Cortex of kidney (tissue), 1 donor: ENCODE measurements at places on chromosomes 11 and 22.

DNA sequence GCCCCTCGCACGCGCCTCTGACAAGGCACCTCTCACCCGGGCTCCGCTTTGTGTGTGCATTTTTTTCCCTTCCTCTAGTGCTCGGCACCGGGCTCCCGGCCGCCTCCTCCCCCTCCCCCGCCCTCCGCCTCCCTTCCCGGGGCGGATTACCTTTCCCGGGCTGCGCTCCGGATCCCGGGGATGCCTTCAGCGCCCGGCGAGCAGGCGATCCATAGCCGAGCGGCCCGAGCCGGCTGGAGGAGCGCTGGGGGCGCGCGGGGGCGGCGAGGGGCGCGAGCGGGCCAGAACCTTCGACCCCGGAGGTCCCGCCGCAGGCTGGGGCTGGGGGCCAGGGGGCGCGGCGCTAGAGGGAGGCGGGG is 282 bp downstream of the MPPED2 start:
- no peak for DNase-seq

DNA sequence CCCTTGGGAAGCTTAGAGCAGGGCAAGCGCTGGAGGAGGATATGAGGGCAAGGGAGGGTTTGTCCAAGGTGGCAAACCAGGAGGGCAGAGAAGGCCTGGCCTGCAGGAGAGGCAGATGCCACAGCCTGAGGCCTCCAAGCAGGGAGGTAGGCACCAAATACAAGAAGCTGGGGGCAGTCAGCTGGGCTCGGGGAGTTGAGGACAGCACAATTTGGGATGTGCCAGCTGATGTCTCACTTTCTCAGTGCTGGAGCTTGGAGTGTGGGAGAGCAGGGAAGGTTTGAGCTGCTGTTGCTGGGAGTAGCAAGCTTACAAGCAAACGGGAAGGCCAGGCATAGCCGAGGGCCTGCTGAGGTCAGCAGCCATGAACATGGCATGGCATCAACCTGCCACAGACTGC is 4.0 kb downstream of the ZDHHC24 start:
- no peak for DNase-seq

DNA sequence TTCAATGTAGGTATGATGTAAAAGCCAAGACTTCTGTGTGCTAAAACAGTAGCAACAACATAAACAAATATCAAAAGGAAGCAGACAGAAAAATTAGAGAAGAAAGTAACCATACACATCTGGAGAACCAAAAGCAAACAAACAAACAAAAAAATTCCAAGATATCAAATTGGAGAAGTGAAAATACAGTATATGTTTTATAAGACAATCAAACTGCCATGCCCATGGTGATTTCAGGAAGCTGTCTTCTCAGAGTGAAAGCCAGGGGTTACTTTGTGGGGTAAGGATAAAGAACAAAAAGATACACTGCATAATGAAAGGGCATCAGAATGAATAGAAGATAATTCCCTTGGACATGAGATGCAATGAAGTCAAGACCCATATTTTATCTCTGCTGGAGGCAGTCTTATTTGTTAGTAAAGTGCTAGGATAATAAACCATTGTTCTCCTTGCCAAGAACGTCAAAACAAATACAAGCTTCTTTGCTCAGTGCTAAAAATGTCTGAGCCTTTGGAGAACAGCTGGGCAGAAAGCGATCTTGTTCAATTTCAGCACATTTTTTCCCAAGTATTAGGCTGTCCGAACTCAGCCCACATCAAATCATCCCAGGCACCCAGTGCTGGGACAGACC is 38.1 kb upstream of the LDLRAD3 start:
- no peak for DNase-seq

DNA sequence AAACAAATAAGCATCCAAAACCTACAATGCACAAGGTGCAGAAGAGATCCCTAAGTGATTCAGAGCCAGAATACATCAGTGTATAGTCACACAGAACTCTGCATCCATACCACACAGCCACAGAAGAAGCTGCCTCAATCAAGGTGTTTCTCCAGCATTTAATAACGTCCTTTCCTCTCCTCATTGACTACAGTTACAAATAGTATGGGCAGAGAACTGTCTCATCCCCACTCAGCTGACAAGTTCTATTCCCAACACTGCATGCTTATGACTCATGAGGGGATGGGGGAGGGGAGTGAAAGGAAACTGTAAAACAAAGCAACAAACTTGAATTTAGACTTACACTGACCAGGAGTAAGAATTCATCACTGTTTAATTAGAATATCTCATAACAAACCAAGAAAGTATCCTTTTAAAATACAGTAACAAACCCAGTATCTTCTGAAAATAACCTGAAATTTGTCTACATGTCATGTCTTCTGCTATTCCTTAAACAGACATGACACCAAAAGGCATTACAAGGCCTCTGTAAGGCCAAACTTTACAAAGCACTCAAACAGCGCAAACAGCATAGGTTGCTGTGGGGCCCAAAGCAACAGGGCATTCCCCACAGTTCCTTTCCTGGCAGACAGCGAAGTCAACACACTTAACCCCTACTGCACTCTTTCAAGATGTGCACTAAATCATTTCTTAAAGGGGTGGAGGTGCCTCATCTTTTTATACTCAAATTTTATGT is 29.3 kb downstream of the CELF1 start:
- no peak for DNase-seq

- DNase-seq: no peak
Measured at GRCh38 chr11:120186774-120187591, 23.8 kb upstream of the OAF start.

DNA sequence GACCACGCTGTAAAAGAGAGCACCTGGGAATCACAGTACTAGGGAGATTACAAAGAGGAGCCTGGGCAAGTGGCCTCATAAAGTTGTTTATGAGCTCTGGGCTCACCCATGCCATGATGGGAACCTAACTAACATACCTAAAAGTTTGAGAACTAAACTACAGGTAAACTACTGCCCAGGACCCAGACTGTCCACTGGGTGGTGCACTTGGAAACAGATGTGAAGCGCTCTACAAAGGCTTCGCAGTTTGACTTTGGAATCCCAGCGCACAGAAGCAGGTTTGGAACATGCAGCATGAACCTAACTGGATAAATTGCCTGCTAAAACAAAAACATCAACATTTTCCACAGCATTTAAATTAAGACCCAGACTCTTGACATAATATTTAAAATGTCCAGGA is 418.6 kb downstream of the FAM181B start:
- no peak for DNase-seq

- DNase-seq: no peak
Measured at GRCh38 chr11:44572436-44572835, 7.0 kb downstream of the CD82 start.
